ENCODE measurements at places on chromosomes 3 and 15. TPM values are rescaled to one million over a fixed set of nuclear protein-coding genes. Genes with fewer than 3 reads are reported as not detected.

Gene TMA7
- 203 TPM for total RNA-seq

Gene ADAMTS7
- 40.9 TPM for total RNA-seq

Gene TGM4
- 0.33 TPM for total RNA-seq

Gene CCDC191
- total RNA-seq: 2.6 TPM

Gene ACTL6A
- 73.2 TPM for total RNA-seq

Gene DLL4
- 80.4 TPM for total RNA-seq

Measured in vein endothelial cell (primary cell).